Activated CD4-positive, CD25-positive, alpha-beta regulatory T cell (primary cell): ENCODE measurements at places on chromosomes 1 and 21.

GRCh38 chr1:225962440-225962975 lies 21.5 kb upstream of the LEFTY2 start:
- DNase-seq, result peak; percentile 47

GRCh38 chr21:46014828-46015227 lies 33.3 kb downstream of the COL6A1 start:
- no peak for DNase-seq

- DNase-seq, result no peak
These were observed 38.0 kb upstream of the HLX start for GRCh38 chr1:220841293-220841692.

- no peak for DNase-seq
These were observed 50.4 kb downstream of the ADAMTS1 start for GRCh38 chr21:26794597-26795411.
